Cortex of kidney (tissue), 1 donor: ENCODE measurements at places on chromosomes 11 and 22.

DNA sequence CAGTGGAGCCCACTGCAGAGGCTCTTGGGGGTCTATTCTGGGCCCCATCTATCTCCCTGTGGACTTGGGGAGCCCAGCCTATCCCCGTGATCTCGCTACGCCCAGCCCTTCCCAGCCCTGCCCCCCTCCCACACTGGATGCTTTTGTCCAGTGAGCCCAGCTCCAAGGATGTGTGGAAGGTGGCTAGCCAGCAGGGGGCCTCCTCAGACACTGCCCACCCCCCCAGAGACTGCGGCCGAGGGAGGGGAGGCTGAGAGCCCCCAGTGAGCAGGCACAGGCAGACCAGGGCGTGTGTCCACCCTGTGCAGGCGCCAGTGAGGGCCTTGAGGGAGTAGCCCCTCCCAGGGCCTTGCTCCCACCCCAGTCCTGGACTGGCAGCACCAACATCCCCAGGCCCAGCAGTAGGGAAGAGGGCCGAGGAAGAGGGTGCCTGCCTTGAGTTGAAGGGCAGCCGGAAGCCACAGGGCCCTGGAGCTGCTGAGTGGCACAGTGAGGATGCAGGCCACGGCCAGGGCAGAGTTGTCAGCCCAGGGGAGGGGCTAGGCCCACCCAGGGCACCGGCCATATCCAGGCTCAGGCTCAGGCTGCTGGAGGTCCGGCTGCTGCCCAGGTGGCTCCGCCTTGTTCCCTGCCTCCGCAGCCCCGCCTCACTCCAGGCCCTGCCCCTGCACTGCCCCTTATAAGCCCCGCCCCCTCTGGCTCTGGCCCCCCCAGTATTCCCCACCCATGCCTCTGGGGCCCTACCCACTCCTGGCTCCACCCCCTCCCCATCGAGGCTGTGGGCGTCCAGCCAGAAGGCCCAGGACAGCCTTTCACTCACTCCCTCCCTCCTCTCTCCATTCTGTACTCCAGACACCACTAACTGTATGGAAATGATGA, 28.0 kb downstream of the MOB2 start:
- no peak for DNase-seq

GRCh38 chr11:64866173-64866491, 12.3 kb downstream of the EHD1 start:
- no peak for DNase-seq

DNA sequence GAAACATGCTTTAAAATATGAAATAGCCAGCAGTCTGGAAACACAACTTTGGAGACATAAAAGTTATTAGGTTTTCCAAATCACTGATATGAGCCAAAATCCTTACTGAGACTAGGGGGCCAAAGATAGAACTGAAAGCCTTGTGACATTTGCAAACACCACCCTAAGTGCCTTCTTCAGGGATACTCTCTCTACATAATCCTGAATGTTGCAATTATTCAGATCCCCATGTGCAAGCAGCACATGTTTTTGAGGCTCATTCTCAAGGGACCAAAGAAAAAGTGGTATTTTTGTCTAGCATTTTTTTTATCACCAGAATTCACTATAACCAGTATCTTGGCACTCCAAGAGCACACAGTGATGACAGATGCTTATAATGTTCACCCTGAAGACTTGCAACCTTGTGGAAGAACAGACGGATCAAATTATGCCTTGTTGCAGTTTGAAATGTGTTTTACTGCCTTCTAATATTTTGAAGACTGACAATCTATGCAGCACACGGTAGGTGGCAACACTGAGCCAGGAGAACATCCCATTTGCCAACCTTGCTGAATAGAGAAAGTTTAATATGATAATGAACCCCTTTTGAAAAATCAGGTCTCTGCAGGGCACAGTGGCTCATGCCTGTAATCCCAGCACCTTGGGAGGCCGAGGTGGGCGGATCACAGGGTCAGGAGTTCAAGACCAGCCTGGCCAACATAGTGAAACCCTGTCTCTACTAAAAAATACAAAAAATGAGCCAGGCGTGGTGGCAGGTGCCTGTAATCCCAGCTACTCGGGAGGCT, 78.5 kb downstream of the PLEKHA7 start:
- no peak for DNase-seq

DNA sequence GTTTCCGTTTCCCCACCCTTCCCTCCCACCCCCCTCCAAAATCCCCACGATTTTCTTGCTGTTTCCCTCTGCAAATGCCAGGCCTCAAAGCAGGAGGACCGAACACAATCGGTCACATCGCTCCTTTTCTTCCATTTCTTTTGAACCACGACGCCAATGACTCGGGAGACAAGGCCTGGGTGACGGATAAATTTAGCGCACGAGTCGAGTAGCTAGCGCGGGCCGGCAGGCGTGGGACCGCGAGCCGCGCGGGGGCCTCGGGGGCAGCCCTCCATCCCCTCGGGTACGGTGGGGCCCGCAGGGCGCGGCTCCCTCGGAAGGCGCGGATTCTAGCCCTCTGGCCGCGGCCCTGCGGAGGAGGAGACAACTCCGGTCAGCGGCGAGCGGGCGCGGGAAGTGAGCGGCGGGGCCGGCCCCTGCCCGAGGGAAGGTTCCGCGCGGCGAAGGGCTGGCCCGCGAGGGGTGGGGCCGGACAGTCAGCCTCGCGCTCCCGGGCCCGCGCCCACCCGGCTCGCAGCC, 414 bp downstream of the JOSD1 start:
- no peak for DNase-seq

- no peak for DNase-seq
These were observed 3.6 kb downstream of the CLTCL1 start for GRCh38 chr22:19287889-19288288.

GRCh38 chr11:15942936-15943335, 413.4 kb downstream of the SOX6 start:
- DNase-seq, result no peak

DNA sequence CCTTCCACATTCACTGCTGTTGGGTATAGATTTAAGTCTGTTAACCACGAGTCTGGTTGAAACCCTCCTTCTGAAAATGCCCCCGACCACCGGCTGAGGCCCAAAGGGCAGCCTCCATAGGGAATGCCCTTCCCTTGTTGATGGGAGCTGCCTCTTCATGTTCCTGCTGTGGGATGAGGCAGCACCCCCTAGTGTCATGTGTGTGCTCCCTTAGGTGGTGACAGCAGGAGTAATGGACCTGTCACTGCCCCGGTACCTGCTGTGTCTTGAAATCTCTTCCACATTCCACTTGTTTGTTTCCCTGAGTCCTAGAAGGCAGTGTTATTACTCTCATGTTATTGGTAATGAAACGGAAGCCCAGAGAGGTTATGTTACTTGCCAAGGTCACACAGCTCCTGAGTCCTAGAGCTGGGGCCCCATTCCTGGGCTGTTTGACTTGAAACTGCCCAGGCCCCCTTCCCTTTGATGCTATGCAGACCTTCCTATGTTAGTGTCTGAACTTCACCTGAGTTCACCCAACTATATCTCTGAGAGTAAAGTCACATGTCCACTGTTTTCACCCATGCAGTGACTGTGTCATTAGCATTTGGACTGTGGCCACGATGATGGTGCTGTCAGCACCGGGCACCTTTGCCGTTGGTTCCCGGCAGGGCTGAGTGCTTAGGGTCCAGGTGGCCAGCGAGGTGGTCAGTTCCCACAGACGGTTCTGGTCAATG, 234.3 kb downstream of the TBC1D22A start:
- no peak for DNase-seq

DNA sequence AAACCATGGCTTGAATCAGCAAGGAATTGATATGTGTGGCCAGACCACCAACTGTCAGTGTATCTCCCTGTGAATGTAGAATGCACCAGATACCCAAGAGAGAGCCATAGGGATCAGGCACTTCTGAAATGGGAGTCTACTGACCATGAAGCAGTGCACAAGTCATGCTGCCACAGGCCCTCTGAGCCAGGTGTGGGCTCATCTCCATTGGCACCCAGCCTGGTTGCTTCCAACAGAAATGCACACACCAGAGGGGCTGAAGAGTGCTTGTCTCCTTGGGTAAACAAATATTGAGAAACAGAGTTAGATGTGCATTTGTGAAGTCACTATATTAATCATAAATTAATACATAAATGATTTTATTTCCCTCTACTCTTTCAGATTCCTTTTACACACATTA, 28.4 kb upstream of the PANX1 start:
- DNase-seq, result no peak

DNA sequence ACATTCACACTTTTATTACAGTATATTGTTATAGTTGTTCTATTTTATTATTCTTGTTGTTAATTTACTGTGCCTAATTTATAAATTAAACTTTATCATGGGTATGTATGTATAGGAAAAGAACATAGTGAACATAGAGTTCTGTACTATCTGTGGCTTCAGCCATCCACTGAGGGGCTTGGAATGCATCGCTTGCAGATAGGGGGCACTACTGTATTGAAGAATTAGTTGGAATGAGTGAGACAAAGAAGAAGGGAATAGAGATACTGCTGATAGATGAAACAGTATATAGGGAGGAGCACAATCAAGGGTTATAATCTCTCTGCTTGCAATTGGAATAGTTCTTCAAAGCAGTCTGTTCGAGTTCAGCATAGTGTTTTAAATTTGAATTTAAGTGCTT, 432.2 kb downstream of the RAB38 start:
- no peak for DNase-seq

GRCh38 chr11:75492181-75492820, 33.4 kb downstream of the GDPD5 start:
- DNase-seq, result no peak

DNA sequence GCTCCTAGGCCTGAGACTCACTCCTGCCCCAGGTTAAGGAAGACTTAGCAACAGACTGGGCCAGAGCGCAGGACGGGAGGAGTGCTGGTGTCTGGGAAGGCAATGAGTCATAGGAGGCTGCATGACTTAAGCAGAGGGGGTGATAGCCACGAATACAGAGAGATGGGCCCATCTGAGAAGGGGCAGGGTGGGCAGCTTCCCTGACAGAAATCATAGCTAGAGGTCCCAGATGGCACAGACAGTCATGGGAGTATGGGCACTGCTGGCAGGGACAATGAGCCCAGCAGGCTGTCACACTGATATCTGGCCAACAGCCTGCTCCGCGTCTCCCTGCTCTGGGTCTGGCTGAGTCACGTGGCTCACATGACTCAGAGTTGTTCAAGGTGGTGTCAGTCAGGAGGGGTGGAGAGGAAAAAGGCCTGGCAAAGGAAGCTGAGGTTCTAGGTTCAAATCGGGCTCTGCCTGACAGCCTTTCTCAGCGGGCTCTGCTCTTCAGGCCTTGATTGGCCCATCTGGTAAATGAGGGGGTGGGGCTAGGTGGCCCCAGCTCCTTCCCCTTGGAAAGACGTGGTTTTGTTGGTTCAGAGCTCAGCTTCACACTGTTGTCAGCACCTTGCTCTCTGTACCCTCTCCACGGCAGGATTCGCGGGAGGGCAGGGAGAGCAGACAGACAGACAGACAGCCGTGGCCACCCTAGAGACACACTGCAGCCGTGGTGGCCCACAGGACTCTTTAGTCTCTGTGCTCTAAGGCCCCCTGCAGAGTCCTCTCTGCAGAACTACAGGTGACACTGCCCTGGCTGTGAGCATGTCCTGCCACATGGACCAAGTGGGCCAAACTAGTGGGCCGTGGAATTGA, 47.8 kb downstream of the DBX1 start:
- DNase-seq, result no peak

- DNase-seq, result no peak
These were observed 64.2 kb downstream of the SLC36A4 start for GRCh38 chr11:93133488-93134109.

GRCh38 chr11:129117595-129118350, 74.4 kb downstream of the ARHGAP32 start:
- no peak for DNase-seq

GRCh38 chr11:126293726-126294125, 10.1 kb upstream of the DCPS start:
- DNase-seq, result no peak

- DNase-seq, result no peak
These were observed 97.7 kb downstream of the CD44 start for GRCh38 chr11:35236667-35237003.

DNA sequence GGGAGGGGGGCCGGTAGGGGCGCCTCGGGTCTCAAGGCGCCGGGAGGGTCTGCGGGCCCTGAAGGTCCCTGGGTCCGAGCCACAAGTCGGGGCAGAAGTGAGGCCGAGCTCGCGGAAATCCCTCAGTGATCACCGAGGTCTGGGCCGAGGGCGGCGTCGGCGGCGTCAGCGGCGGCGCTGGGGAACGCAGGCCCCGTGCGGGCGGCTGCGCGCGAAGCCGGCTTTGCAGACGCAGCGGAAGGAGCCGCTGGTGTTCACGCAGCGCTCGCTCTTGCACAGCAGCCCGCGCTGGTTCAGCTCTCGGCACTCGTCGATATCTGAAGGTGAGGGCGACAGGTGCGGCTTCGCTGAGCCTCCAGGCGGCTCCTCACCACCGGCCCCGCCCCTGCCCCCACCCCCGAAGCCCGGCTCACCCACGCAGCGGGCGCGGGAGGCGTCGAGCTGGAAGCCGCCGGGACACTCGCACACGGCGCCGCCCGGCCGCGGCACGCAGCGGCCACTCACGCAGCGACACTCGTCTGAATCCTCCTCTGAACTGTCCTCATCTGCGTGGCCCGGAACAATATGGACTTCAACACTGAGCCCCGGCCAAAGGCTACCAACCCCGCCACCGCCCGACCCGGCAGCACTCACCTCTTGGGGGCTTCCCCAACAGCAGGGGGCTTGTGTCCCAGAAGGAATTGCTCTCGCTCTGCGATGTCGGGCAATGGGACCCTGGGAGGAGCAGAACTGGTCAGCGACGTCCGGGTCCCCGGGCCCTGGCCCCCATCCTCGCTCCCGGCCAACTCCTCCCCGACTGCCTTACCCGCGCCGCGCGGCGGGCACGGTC, 14.2 kb downstream of the SCYL1 start:
- no peak for DNase-seq

GRCh38 chr11:115530752-115531151, 26.5 kb upstream of the CADM1 start:
- DNase-seq, result no peak
